ENCODE measurements at places on chromosomes 1 and 21.

GRCh38 chr1:153790313-153790965 lies 15.2 kb downstream of the SLC27A3 start:
- peak; percentile 91 for DNase-seq

DNA sequence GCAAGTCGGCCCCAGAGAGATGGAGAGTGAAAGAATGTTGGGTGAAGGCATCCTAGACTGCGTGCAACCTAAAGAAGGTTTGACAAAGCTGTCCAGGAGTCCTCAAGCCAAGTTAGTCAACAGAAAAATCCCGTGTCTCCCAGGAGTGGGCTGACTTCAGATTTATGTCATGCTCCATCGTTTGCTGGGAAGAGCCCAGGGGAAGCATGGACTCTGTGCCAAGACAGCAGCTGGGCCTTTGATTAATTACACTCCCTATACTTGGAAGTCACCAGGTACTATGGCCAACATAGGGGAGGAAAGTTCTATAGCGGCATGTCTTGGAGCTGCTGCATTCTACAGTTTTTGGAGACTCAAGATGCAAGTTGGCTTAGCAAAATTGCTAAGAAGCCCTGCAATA lies 247.4 kb downstream of the KAZN start:
- DNase-seq = no peak

DNA sequence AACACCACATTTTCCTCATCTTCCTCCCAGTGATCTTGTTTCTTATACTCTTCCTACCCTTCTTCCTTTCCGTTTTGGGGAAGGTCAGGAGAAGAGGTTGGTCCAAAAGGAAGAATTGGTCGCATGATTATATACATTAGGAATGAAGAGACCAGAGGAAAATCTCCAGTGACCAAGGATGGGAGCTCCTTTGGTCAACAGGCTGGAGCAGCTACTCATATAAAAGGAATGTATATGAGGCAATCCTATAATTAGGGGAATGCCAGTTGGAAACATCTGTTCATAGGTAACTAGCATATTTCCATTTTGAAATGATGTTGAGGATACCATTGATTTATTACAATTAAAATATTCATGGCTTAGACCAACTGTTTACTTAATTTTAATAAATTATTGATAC lies 114.5 kb downstream of the LRRC40 start:
- no peak for DNase-seq

- DNase-seq = peak; percentile 33
Measured at GRCh38 chr21:20875742-20876141, 122.5 kb upstream of the NCAM2 start.

DNA sequence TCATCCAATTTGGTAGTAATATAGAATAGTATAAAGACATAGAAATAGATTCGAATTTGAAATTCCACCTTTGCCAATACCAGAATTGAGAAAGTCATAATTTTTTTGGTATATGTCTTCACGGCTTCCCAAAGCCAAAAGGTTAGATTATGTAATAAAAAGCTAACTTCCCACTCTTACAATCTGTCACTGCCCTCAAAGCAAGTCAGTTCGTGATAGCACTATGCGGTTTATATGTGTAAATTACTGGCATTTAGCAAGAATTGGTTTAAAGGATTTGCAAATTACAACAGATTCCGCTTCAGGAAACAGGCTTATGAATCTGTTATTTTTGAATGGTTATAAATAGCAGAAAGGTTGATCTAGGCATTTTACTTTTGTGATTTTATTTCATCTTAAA lies 679.4 kb upstream of the ADGRL2 start:
- no peak for DNase-seq

GRCh38 chr1:44013949-44014348 lies 17.3 kb downstream of the SLC6A9 start:
- no peak for DNase-seq

- DNase-seq = no peak
Measured at GRCh38 chr1:32208469-32208868, 420 bp upstream of the DCDC2B start.

DNA sequence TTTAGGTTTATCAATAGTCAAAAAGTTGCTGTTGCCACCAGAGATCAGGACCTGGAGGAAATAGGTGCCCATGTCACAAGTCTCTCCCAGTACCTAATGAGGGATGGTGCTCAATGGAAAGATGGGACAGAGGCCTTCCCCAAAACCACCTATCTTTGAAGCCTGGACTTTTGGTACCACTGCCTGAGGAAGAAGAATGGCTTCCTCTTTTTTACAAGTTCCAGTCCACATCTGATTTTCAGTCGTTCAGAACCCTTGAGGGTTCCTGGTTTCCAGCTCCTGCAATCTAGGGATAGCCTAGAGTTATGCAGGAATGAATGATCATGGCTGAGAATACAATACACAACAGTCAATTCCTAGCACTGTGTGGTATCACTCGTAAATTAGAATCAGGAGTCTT lies 5.7 kb downstream of the CATSPERE start:
- DNase-seq = no peak

- no peak for DNase-seq
Measured at GRCh38 chr1:53633073-53633704, 105.8 kb downstream of the GLIS1 start.

- DNase-seq = no peak
Measured at GRCh38 chr1:77253211-77253610, 28.6 kb upstream of the AK5 start.

Measured in DMS53 (cell line).